Fibroblast of the aortic adventitia (primary cell): ENCODE measurements at places on chromosomes 3 and 15. TPM values are rescaled to one million over a fixed set of nuclear protein-coding genes. Genes with fewer than 3 reads are reported as not detected.

Gene C3orf80
- total RNA-seq: 0.63 and 1.8 TPM in 2 replicates

Gene INO80
- 20.0 and 24.9 TPM in 2 replicates for total RNA-seq

Gene CTXND1
- not detected in 2 replicates for total RNA-seq

Gene GRIP2
- 0.90 TPM in 2 replicates for total RNA-seq

Gene NGRN
- total RNA-seq: 67.2 and 76.3 TPM in 2 replicates

Gene MESP2
- total RNA-seq: 1.3 and 2.9 TPM in 2 replicates

Gene CD200R1
- not detected in 2 replicates for total RNA-seq

Gene ZWILCH
- total RNA-seq: 7.8 and 36.5 TPM in 2 replicates

Gene SCN11A
- total RNA-seq: under 0.01 and 0.25 TPM in 2 replicates

Gene SNTN
- not detected in 2 replicates for total RNA-seq

DNA sequence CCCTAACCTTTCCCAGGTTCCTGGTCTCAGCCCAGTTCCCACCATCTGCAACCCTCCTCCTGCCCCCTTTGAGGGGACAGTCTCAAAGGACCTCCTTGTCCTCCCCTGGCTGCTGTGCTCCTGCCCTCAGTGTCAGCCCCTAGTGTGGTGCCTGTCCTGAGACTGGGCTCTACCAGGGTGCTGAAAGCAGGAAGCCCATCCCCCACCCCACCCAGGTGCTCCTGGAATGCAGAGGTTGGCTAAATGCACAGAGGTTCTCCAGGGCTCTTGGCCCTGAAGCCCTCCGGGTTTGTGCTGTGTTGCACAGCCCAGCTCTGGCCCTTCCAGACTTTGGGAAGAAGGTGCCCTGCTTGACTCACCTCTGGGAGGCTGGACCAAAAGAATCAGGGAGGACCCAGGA, 21.8 kb downstream of the C3orf18 start:
- no peak for DNase-seq

DNA sequence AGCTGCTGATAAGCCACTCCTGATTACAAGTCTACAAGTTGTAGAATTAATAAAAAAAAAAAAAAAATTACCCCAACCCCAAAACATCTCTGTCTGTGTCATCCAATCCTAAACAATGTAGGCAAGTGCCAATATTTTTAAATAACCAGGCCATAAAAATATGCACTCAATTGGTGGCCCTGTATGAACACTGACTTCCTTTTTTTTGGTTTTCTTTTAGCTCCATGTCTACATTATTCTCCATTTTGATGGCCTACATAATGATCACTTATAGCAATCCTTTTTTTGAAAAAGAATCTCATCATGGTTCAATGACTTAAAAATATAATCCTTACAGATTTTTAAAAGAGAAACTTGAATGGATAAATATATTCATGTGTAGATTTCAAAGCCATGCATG, 72.1 kb downstream of the FOXP1 start:
- no peak for DNase-seq

DNA sequence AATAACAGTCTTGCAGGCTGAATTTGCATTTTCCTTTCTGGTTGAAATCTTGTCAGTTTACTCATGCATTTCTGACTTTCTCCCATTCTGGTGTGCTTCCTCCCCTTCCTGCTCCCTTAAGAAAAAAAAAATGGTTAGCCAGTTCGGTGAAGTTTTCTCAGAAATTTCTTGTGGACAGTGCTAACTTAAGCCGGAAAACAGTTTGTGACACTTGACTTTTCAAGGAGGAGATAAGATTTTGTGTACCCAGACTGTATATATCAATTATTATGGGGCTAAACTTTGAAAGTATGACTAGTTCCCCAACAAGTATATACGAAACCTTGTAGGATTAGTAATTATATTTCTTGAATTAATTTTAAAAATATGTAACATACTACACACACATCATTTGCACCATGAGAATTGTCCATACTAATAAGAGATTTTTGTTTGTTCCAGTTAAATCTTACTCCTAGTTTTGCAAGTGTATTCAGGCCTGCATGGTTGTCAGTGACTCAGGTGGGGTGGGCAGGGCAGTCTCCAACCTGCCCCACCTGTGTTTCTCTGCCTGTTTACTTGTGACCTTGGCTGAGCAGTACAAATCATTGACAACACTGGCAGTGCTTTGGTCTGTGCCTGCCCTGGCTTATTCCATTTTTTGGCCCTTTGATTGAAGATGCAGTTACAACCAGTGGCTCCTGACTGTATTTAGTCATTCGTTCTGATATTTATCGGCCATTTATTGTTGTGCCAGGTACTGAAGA, 19.1 kb downstream of the UBE2E1 start:
- DNase-seq: no peak

DNA sequence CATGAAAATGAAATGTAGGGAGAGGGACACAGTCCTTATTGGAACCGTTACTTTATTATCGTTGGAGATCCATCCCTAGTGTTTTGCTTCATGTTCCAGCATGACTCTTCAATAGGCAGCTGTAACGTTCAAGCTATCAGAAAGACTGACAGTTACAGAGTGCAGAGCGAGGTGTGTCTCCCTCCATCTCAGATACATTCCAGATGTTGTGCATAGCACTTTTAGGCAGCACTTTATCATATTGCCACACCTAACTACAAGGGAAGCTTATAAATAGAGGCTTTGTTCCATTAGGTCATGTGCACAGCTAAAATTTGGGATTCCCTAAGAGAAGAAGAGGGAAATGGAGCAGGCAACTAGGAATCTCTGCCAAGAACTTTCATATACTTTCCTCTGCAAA, 1009.6 kb downstream of the ROBO2 start:
- DNase-seq: no peak

DNA sequence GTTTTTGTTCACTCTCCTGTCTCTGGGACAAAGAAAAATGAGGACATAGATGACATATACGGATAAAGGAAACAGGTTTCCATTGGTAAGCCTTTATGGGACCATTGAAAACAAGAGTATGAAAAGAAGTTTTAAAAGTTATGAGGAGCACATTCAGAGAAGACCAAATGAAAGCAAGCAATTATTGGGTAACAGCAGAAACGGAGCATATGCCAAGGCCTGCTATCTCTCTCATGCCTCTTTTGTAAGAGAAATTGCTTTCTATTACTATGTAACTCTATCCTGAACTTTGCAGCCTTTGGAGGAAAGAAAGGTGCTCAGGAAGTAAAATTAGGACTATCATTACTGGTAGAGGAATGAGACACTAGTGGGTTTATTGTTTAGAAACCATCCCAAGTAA, 14.9 kb upstream of the DPH6 start:
- peak; percentile 61 for DNase-seq

GRCh38 chr3:122636697-122637096, 43.9 kb upstream of the PARP14 start:
- DNase-seq: no peak

DNA sequence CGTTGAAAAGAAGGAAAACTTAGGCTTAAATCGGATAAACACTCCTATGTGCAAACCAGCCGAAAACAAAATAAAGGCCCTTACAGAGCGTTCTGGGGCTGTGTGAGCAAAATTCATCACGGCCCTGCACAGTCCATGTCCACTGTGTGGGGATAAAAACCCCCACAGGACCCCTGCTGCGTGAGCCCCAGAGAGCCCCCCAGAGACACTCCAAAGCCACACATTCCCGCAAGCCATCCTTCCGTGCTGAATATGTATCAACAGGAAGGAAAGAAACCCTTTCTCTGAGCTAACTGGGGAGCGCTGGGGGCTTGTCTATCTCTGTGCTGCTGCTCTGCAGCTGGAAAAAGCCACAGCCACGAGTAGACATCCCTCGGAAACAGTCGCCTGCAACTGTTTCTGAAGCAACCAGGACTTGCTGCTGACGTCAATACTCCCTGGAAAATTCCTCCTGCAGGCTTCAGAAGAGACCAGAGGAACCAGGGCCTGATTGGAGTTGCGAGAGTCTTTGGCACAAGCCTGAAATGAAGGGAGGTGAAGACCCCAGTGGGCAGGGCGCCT, 72.7 kb downstream of the NUP210 start:
- DNase-seq: no peak

- no peak for DNase-seq
Measured at GRCh38 chr3:54424292-54424691, 301.9 kb downstream of the CACNA2D3 start.

- no peak for DNase-seq
Measured at GRCh38 chr3:10432156-10432845, 73.1 kb downstream of the ATP2B2 start.

DNA sequence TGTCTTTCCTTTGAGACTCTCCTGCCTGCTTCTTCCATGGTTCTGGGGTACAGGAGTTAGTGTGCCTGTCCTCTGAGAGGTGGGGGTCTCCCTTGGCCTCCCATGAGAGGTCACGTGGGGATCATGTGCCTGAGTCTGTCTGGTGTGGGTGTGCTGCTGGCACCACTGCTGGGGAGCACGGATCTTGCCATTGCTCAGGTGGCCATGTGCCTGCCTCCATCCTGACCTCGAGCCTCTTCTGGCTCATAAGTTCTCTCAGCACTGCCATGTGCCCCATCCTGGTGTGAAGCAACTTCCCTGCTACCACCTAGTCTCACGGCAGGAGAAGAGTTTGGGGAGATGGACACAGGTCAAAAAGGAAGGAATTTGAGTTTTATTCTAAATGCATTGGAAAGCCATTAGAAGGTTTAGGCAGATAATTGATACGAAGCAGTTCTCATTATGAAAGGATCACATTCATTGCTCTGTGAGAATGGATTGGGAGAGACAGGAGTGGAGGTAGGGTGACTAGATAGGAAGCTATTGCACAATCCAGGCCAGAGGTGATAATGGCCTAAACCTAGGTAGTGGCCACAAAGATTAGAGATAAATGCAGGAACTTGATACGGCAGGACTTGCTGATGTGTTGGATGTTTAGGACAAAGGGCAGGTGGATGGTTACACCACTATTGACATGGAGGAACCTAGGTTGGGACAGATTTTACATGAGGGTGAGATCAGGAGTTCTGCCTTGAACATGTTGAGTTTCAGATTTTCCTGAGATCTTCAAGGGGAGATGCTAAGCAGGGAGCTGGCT, 173.0 kb upstream of the RORA start:
- no peak for DNase-seq
